Mesangial cell (primary cell): ENCODE measurements at places on chromosomes 5 and 9. TPM values are rescaled to one million over a fixed set of nuclear protein-coding genes. Genes with fewer than 3 reads are reported as not detected.

MAP1B gene
- 201 and 355 TPM in 2 replicates for total RNA-seq

CSF2 gene
- 0.25 and 2.8 TPM in 2 replicates for total RNA-seq

ADAMTS2 gene
- total RNA-seq: 3.1 and 4.7 TPM in 2 replicates

SLC6A3 gene
- not detected in 2 replicates for total RNA-seq

CDC25C gene
- 1.3 and 20.2 TPM in 2 replicates for total RNA-seq

PCDHA6 gene
- total RNA-seq: 1.0 TPM in 1 of 2 replicates, not detected in the other

ADAMTS6 gene
- total RNA-seq: 8.5 and 13.4 TPM in 2 replicates

THBS4 gene
- total RNA-seq: 0.33 and 1.9 TPM in 2 replicates

PCDHA4 gene
- 0.16 and 1.3 TPM in 2 replicates for total RNA-seq

FGFR4 gene
- 15.8 and 25.6 TPM in 2 replicates for total RNA-seq

SLC6A7 gene
- total RNA-seq: not detected in 2 replicates

GPX8 gene
- 60.6 and 67.5 TPM in 2 replicates for total RNA-seq

SLC27A6 gene
- under 0.01 and 0.63 TPM in 2 replicates for total RNA-seq

ARHGAP26 gene
- total RNA-seq: 2.4 and 3.4 TPM in 2 replicates

DNAJC25 gene
- total RNA-seq: 5.2 and 5.4 TPM in 2 replicates

SPINK4 gene
- total RNA-seq: not detected in 2 replicates

RMI1 gene
- total RNA-seq: 1.5 and 7.5 TPM in 2 replicates

PRLR gene
- total RNA-seq: under 0.01 and 0.51 TPM in 2 replicates

IL13 gene
- total RNA-seq: not detected in 2 replicates

DBH gene
- total RNA-seq: not detected in 2 replicates

GLDC gene
- total RNA-seq: 14.2 and 20.8 TPM in 2 replicates

MTAP gene
- total RNA-seq: 23.8 and 30.8 TPM in 2 replicates

SUSD1 gene
- total RNA-seq: 26.1 and 41.5 TPM in 2 replicates

SPATA31E1 gene
- total RNA-seq: not detected in 2 replicates

OLFML2A gene
- total RNA-seq: 13.7 and 104 TPM in 2 replicates

HK3 gene
- total RNA-seq: not detected in 2 replicates

WNK2 gene
- total RNA-seq: 0.13 and 0.33 TPM in 2 replicates

CDH9 gene
- 0.25 TPM in 1 of 2 replicates, not detected in the other for total RNA-seq

TAS2R1 gene
- total RNA-seq: not detected in 2 replicates

CD180 gene
- not detected in 2 replicates for total RNA-seq

EGFLAM gene
- total RNA-seq: 0.33 and 2.2 TPM in 2 replicates

LHFPL2 gene
- 31.6 and 34.4 TPM in 2 replicates for total RNA-seq

ANKRD33B gene
- total RNA-seq: 3.4 and 7.7 TPM in 2 replicates

LRRC19 gene
- under 0.01 TPM in 1 of 2 replicates, not detected in the other for total RNA-seq

DEPDC1B gene
- 2.9 and 35.4 TPM in 2 replicates for total RNA-seq

SPATA31D4 gene
- total RNA-seq: not detected in 2 replicates
